ENCODE measurements at places on chromosomes 11 and 22.
A peak's percentile ranks its signal among the peaks of the same experiment; 100 is the strongest.

GRCh38 chr11:43532041-43532440 is 148.5 kb upstream of the HSD17B12 start:
- no peak for DNase-seq

- no peak for DNase-seq
These were observed 173.3 kb upstream of the PDGFD start for GRCh38 chr11:104337273-104337672.

DNA sequence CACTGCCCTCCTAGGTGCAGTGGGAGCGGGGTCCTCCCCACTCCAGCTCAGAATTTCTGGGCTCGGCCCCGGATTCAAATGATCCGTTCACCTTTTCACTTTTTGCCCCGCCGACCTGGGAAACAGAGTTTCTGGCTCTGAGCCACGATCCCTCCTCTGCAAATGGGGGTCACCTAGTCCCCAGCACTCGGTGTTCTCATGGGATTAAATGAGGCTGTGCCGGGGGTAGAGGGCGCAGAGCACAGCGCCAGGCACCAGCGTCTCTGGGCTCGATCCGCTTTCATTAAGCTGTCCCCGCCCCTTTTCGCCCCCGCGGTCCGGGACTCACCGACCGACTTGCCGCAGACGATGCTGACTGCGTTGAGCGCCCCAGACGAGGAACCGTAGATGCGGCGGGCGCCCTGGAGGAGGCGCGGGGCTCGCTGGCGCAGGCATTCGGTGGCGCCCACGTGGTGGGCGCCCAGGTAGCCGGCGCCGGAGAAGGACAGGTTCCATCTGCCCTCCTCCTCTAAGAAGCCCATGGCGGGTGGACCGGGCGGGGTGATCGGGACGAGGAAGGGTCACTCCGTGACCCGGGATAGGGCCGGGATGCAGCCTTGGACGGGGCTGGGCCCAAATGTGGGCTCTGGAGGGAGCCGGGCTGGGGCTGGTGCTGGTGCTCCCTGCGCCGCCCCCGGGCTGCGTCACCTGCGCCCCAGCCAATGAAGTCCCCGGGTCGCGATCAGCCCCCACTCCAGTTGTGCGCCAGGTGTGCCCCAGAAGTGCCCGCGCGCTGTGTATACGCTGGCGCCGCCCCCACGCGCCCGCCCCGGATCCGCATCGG is at the start of gene PNPLA5:
Gene PNPLA5 (minus strand): TSS at position 654 of the 823 bp plus-strand sequence. CDS start 133 bp downstream, at position 521.
- DNase-seq, result no peak

DNA sequence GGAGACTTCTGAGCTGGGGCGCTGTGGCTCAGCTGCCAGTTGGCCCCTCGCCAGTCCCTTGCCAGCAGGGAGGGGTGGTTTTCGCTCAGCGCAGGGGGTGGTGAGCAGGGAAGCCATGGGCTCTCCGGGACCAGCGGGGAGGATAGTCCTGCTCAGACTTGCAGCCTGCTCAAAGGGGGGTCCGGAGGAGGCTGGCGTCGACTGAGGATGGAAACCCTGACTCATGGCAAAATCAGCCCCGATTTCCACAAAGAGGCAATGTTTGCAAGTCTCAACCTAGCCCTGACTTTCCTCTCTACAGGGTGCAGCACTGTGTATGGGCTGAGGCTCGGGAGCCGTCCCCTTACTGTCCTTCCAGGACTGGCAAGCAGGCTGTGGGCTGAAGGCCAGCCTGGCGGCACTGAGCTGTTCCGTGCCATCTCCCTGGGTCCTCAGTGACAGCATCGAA is 35.1 kb downstream of the FBLN1 start:
- no peak for DNase-seq

GRCh38 chr11:77503006-77503405 is 29.1 kb upstream of the PAK1 start:
- peak; percentile 28 for DNase-seq

- DNase-seq, result no peak
These were observed 88.5 kb upstream of the FIBIN start for GRCh38 chr11:26905368-26905767.

DNA sequence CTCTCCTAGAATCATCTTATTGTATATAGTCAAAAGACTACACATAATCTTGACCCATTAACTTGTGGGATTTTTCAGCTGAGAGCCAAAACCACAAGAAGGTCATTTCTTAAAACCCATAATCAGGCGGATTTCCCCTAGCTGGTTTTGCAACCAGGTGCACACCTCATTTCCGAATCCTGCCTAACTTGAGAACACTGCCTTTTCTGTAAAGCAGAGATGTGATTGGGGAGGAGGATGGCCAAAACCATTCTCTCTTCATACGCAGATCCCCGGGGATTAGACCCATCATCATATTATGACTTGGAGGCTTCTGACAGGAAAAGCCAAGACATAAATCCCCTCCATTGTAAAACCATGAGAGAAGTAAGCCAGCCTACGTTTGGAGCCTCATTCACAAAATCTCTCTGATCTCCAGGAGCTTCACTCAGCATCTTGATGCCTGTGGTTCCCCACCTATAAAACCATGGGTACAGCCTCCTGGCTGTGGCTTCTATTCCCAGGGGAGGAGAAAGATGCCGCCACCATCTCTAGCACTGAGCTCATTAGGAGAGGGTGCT is 191.3 kb downstream of the KIF18A start:
- DNase-seq, result no peak

DNA sequence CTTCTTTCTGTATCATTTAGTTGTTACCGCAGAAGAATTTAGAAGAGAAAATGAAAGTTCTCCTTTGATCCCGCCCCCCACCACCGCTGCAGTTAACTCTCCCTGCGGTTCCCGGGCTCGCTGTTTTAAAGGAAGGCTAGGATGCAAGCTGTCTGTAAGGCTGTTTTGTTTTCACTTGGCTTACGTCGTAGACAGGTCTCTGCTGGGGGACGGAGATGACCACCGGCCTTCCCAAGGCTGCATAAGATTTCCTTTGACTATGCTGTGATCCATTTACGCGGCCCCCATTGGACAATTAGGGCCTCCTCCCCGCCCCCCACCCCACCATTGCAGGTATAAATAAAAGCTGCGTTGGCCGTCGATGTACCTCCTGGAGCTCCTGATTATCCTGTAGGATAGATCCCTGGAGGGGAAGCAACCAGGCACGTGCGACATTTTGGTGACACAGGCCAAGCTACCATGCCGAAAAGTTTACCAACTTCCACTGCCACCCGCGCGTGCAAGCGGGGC is 1.4 kb upstream of the CPT1A start:
- no peak for DNase-seq

DNA sequence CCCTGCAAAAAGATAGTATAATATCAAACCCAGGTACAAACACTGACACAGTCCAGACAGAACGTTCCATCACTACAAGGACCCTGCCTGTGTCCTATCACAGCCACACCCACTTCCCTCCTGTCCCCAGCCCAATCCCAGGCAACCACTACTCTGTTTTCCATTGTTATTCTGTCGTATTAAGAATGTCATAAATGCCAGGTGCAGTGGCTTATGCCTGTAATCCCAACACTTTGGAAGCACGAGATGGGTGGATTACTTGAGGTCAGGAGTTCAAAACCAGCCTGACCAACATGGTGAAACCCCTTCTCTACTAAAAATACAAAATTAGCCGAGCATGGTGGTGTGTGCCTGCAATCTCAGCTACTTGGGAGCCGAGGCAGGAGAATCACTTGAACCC is 89.0 kb downstream of the TRMU start:
- DNase-seq, result no peak

GRCh38 chr11:63979426-63979825 is 5.0 kb downstream of the COX8A start:
- no peak for DNase-seq

DNA sequence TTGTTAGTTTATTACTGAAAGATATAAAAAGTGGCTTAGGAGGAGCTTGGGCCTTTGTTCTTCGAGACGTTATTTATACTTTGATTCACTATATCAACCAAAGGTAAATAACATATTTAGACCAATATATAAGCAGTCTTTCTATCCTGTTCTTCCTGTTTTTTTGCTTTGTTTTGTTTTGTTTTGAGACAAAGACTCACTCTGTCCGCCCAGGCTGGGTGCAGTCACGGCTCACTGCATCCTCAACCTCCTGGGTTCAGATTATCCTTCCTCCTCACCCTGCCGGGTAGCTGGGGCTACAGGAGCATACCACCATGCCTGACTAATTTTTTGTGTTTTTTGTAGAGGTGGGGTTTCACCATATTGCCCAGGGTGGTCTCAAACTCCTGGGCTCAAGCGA is 66.8 kb downstream of the ATM start:
- no peak for DNase-seq

DNA sequence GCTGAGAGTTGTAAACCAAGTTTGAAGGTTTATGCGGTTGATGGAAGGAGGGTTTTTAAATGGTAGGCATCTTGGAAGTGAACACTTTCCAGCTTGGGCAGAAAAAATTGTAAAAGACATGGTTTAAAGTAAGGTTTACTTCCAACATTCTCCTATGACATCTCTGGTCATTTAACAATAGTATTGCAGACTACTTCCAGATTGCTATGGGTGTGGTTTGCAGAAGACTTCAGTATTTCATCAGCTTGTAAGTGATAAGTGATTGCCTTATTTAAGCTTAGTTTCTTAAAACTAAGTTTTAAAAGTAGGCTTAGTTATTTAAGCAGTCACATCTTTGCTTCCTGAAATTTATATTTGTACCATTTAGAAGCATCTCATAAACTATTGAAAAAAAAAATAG is 7.2 kb upstream of the STT3A start:
- DNase-seq, result no peak

DNA sequence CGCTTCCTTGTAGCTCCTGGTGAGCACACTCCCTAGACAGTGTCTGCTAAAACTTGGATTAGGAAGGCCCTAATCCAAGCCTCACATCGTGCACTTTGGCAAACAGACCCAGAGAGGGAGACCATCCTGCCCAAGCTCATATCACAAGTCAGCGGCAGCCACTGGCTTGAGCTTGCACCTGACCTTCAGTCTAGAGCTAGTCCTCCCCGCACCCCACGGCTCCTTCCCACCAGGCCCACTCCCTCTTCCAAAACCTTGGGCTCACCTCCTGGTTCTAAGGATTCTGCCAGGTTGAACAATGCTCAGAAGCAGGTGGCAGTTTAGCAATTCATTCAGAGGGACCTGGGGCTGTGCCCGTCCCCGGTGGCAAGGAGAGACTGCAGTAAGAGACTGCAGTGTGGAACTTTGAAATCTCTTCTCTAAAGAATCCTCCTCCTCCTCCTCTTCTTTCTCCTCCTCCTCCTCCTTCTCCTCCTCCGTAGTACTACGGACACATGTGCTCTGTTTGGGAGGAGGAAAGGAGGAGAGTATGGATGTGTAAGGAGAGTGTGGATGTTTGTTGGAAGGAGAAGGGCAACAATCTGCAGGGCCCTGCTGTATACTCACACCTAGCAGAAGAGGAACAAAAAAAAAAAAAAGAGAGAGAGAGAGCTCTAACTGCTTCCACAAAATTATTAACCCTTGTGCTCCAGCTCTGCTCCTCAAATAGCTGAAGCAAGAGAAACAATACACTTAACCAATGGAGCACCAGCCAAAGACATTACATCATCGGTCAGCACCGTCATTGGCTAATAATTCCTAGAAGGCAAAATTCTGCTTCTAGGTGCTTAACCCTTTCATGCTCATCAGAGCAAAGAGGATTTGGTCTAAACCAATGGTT is 6.0 kb downstream of the SYN3 start:
- DNase-seq, result no peak

DNA sequence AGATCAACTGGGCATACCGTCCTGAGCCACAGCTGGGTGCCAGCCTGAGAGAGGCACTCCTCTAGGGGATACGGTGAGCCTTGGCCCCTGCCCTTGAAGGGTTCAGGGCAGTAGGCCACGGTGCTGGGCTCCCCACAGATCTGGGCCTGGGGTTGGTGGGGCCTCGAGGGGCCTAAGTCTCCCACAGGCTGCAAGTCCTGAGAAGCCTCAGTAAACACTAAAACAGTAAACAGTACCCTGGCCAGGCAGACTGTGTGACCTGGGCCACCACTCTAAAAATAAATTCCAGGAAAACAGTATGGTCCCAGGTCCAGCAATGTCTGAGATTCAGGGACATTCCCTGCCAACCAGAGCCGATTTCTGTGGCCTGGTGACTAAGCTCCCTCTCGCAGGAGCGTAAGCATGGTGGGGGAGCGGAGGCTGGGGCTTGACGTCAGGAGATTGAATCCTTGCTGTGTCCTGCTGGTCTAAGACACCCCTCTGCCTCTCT is 2.3 kb upstream of the RHOD start:
- DNase-seq, result peak; percentile 96

GRCh38 chr22:47605441-47605840 is 843.0 kb downstream of the TBC1D22A start:
- DNase-seq, result no peak

Data from HuH-7.5 (cell line).